ENCODE measurements at places on chromosomes 1 and 21.

DNA sequence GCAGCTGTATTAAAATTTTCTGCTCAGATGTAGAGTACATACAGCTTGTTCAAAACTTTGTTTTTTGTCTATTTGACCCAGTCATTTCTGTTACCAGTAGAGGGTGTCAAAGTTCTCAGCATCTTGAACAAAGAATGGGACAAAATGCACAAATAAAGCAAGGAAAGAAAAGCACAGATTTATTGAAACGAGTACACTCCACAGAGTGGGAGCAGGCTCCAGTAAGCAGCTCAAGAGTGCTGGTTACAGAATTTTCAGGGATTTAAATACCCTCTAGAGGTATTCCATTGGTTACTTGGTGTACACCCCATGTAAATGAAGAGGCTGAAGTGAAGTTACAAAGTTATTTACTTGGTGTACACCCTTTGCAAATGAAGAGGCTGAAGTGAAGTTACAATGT, 8.9 kb upstream of the PRMT6 start:
- no peak for DNase-seq

DNA sequence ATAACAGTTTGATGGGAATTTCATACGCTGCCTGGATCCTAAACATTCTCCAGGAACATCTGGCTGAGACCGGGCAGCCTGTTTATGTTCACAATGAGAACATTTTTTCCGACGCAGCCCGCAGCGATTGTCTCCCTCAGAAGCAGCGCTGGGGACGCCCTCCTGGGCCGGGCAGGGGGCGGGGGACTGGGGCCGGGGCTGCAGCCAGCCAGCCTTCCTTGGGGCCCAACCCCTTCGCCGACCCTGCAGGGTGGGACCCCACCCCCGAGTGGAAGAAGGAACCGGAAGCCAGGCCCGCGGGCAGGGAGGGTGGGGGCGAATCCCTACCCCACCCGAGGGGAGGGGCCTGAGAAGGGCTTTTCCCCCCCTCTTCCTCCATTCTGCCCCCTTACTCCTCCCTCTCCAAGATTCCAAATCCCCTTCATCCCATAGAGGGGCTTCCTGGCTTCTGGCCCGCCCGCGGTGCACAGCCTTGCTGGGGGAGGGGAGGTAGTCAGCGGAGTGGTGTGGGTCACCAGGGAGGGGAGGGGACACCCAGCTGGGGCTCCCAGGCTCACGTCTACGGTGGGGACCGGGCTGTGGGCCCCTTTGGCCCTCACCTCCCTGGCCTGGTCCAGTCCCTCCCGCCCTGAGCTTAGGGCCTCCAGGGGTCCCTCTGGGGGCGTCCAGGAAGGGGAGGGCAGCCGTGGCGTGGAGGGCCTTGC, 60.6 kb downstream of the WNT9A start:
- DNase-seq, result peak; percentile 39

- DNase-seq, result no peak
These were observed 47.9 kb downstream of the ELF3 start for GRCh38 chr1:202058001-202058908.

- no peak for DNase-seq
These were observed 55.2 kb upstream of the KAZN start for GRCh38 chr1:14543191-14543840.

DNA sequence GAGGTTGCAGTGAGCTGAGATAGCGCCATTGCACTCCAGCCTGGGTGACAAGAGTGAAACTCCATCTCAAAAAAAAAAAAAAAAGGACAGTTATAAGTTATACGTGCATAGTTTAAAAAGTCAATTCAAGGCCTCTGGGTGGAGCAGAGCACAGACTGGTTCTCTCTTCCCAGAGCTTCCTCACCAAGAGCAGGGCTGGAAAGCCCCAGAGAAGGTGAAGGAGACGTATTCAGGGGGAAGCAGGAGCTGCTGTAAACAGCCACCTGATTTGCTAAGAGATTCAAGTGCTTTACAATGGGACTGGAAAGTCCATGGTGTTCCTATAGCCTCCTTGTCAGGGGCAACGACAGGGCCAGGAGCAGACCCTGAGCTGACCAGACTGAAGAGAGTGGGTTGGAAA, 85.0 kb upstream of the LYST start:
- DNase-seq, result no peak

DNA sequence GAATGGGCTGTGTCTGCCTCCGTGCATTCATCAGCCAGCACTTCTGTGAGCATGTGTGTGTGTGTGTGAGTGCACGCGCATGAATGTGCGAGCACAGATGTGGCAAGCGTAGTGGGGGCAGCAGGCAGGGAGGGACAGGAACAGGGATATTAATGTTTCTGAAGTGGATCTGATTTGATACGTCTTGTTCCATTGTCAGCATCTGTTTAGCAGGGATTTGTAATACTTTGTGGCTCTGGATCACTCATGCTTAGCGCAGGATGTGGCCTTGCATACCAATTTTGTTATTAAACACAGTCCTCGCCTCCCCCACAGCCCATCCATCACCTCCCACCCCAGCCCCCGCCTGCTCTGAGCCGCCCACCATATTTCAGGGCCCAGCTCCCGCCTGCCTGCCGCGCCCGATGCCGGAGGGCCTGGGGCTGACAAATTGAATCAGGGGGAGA, 52.4 kb downstream of the TMEM53 start:
- DNase-seq, result no peak

- peak; percentile 51 for DNase-seq
These were observed 9.2 kb upstream of the EVA1C start for GRCh38 chr21:32403201-32403777.

DNA sequence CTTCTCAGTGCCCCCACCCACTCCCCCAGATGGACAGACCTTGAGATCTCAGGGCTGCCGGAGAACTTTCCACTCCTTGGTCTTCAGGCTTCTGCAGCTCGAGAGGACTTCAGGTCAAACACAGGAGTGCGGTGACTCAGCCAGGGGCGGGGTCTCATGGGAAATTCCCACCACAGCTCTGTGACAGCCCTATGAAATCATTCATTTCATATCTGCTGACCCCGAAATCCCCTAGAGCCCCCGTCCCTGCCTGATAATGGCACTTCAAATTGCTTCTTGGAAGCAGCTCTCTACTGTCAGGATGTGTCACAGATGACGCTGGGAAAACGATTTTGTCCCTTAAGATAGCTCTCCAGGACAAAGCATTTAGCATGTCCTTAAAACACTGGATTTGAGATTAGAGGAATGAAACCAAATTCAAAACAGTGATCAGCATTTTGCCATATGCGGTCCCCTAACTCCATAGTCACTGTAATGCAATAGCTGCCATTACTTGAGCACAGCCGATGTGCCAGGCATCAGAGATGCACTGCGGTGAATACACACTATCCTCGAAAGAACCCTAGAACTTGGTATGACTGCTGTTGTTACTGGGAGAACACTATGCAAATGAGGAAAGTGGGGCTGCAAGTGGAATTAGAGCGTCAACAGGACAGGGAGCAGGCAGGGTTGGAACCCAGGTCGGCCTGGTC, at the start of gene TNFRSF9:
Gene TNFRSF9, minus strand, starts transcription at position 95 of the 692 bp plus-strand sequence. CDS start 845 bp downstream, outside the sequence.
- DNase-seq, result peak; percentile 87

DNA sequence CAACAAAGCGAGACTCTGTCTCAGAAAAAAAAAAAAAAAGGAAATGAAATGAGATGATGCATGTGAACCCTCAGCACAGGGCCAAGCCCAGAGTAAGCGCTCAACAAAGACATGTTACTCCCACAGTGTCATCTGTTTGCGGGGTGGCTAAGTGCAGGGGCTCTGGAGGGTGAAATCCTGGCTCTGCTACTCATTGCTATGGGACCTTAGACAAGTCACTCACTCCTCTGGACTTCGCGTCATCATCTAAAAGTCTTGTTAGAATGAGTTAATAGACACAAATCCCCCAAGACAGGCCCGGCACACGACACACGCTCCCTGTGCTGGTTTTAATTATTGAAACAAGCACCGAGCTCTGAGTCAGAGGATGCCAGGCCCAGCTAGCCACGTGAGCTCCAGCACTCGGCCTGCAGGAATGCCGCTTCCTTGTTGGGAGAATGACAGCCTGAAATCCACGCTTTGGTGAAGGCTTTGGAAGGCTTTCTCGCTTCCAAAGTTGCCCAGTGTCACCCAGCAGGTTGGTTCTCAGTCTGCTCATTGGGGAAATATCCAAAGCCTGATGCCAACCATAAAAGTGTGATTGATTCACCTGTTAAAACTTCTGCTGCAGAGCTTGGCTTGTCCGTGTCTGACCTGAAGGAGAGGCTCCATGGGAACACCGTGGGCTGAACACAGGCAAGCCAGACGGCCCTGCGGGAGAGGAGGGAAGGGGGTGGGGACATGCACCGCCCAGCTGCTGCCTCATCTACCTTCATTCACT, 36.7 kb upstream of the TARDBP start:
- no peak for DNase-seq

DNA sequence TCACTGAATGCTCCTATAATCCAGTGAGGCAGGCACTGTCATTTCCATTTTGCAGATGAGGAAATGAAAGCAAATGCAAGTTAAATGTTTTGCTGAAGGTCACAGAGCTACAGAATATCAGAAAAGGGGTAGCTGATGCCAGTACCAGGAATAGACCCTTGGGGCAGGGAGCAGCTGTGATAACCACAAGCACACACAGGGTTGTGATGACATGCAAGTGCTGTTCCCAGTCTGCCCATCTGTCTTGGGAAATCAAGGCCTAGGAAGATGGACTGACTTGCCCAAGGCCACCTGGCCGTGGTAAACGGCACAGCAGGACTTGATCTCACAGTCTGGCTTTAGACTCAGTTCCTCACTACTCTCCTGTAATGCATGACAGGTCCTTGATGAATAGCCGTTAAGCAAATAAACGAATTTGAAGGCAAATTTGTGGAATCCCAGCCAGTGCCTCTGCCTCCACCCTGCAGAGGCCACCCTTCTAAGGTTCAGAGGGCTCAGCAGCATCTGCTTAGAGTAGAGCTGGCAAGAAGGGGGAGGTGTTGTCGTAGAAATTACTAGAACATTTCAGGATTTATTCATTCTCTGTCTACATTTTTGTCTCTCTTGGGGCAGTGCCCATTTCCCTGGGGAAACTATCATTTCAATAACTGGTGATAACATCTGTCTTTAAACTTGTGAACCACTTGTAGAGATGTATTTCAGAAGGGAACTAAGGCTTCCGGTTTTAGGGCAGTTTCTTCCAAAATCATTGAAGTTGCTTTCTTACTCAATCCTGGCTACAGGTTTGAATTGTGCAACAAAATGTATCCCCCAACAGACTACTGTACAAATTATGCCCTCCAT, 53.2 kb upstream of the MRPS6 start:
- no peak for DNase-seq

DNA sequence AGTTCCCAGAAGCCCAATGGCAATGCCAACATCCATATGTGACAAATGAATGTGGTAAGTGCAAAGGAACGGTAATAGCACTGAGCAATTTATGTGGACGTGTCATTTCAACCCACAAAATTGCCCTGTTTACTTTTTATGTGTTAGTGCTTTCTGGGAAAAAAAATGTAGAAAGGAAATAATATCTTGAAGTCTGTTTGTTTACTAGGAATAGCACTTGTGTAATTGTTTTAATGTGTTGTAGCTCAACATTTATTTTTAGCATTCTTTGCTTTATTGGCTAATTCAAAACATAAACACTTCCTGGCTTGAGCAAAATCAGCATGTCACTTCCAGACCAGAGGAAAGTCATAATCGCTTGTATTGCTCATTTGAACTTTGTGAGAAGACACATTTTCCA, 224.8 kb upstream of the KCNK2 start:
- no peak for DNase-seq

GRCh38 chr1:59237900-59238299, 59.0 kb upstream of the FGGY start:
- DNase-seq, result no peak

DNA sequence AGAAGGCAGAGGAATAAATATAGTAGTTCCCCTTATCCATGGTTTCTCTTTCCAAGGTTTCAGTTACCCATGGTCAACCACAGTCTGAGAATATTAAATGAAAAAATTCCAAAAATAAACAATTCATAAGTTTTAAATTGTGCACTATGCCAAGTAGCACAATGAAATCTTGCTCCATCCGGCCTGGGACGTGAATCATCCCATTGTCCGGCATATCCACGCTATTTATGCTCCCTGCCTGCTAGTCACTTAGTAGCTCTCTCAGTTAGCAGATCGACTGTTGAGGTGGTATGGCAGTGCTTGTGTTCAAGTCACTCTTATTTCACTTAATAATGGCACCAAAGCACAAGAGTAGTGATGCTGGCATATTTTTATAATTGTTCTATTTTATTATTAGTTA, 58.6 kb upstream of the ARHGAP29 start:
- DNase-seq, result no peak

DNA sequence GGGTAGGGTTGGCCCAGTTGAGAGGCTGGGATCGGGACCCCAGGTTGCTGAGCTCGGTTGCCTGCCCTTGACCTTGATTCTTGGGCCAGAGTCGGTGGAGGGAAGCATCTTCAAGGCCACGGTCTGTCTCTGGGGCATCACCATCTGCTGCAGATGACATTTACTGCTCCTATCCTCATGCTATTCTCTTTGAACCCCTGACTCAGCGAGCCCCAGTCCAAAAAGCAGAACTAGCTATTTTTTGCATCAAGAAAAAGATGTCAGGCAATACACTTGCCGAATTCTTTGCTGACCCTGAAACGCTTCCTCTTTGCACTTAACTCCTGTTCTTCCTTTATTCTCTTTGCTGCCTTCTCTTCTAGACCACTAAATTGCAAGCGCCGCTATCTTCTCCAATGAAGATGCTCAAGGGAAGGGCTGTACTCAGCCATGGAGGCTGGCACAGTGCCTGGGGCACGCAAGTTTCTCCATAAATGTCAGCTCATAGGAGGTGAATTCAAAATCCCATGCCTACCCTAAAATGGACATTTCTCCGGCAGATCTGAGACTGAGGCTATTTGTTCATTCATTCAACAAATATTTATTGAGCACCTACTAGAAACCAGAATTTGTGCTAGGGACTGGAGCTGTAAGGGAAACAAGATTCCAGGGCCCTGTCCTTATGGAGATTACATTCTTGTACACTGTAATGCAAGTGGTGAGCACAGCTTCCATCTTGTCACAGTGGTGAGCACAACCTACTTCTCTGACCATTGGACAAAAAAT, 20.5 kb upstream of the CAPZB start:
- DNase-seq, result no peak

- no peak for DNase-seq
These were observed 5.9 kb upstream of the FCGR2A start for GRCh38 chr1:161499099-161500039.

DNA sequence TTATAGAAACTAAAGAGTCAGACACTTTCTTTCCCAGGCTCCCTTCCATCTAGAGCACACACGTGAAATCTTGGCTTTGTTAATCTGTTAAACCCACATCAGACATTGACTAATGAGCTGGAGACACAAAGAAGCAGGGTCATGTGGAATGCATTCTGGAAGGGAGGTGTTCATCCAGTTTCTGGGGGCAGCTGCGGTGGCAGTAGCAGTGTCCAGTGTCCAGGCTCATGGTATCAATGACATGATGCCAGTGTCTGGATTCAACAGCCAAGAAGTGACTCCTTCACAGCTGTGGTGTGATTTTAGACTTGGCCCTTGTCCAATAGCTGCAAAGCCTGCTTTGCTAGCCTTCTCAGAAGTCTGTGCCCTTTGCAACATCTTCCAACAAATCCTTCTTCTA, 95.2 kb downstream of the NTPCR start:
- DNase-seq, result no peak

DNA sequence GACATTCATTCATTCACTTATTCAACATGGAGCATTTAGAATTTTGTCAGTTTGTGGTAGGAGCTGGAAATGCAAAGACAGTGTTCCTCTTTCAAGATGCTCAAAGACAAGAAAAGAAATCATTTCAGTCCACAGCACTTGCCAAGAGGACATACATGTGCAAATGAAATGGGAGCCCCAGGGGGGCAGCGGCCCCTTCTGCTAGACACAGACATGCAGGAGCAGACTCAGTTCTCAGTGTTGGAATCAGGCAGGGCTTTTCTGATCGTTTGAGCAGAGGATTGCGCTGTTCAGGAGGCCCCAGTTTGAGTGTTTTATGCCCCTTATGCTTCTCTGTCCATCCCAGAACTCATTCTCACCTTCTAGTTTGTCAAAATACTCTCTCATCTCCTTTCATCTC, 35.6 kb upstream of the VASH2 start:
- DNase-seq, result no peak

Data from activated naive CD4-positive, alpha-beta T cell treated with Interleukin-2 at 50 U/mL for 16 hours (primary cell).